ENCODE measurements at places on chromosomes 2 and 18.

GRCh38 chr2:135063210-135063609 is 11.1 kb downstream of the RAB3GAP1 start:
- DNase-seq = no peak

DNA sequence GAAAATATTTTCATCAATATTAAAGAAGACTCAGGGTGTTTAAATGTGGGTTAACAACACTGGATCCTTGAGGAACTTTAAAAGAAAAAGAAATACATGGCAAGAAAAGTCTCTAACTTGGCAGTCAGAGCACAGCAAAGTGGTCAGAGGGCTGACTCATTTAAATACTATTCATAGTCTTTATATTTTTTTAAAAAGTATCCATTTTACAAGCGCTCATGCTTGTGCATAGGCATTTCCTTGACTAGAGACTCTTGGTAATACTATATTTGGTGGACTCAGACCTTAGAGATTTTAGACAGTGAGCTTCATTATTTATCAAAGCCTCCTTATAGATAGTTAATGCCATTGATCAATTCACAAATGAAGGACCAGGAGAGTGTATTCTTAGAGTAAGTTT is 110.2 kb downstream of the ABCA12 start:
- DNase-seq = no peak

DNA sequence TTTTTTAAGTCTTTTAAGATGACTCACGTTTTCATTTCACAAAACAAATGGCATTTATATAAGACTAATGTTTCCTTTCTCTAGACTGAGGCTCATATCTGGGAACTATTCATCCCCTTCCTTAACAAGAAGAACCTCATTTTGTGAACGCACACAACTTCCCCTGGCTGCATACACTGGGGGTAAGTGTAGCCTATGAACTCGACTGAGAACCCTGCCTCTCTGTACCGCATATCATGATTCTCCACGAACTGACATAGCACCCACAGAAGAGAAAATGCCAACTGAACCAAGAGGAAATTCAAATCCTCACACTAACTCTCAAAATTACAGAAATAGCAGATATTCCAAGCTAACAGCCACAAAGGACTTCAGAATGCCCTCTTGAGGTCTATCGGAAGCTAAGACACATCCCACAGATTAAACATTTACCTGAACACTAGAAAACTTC is 236.7 kb downstream of the TCF4 start:
- DNase-seq = no peak

- DNase-seq = no peak
These were observed 23.1 kb downstream of the LPIN1 start for GRCh38 chr2:11769516-11769915.

GRCh38 chr2:119491776-119492525 is 32.3 kb downstream of the SCTR start:
- DNase-seq = no peak

- no peak for DNase-seq
These were observed 1.3 kb upstream of the PPM1B start for GRCh38 chr2:44167311-44167907.

DNA sequence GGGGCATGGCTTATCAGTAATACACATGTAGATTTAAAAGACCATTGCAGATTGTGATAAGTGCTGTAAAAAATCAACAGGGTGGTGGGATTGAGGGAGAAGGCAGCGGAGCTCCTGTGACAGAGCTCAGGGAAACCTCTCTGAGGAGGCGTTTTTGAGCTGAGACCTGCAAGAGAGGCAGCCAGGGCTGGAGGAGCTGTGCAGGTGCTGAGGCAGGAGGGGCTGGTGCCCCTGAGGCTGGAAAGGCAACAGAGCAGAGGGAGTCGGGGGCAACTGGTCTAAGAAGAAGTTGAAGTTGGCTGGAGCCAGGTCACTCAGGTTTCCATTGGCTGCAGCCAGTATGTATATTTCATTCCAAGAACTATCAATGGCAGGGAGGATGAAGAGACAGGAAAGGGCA is 47.6 kb downstream of the KLHL29 start:
- DNase-seq = no peak

DNA sequence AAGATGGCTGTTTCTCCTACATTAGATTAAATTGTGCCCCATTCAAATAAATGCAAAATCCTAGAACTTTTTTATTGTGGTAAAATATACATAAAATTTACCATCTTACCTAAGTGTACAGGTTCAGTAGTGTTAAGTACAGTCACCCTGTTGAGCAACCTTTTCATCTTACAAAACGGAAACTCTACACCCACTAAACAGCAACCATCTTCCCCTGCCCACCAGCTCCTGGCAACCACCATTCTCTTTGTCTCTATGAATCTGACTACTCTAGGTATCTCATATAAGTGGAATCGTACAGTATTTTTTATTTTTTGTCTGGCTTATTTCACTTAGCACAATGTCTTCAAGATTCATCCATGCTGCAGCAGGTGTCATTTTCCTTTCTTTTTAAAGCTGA is 53.0 kb downstream of the ASXL2 start:
- no peak for DNase-seq

DNA sequence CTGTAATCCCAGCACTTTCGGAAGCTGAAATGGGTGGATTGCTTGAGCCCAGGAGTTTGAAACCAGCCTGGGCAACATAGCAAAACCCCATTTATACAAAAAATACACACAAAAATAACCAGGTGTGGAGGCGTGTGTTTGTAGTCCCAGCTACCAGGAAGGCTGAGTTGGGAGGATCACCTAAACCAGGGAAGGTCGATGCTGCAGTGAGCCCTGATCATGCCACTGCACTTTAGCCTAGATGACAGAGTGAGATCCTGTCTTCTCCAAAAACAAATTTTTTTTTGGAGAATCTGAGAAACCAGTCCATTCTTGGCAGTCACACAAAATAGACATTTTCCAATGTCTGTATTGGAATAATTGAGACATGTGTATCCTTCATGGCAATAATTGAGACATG is 46.8 kb downstream of the RAB27B start:
- DNase-seq = no peak

GRCh38 chr2:234373060-234373459 is 123.8 kb downstream of the ARL4C start:
- DNase-seq = no peak

DNA sequence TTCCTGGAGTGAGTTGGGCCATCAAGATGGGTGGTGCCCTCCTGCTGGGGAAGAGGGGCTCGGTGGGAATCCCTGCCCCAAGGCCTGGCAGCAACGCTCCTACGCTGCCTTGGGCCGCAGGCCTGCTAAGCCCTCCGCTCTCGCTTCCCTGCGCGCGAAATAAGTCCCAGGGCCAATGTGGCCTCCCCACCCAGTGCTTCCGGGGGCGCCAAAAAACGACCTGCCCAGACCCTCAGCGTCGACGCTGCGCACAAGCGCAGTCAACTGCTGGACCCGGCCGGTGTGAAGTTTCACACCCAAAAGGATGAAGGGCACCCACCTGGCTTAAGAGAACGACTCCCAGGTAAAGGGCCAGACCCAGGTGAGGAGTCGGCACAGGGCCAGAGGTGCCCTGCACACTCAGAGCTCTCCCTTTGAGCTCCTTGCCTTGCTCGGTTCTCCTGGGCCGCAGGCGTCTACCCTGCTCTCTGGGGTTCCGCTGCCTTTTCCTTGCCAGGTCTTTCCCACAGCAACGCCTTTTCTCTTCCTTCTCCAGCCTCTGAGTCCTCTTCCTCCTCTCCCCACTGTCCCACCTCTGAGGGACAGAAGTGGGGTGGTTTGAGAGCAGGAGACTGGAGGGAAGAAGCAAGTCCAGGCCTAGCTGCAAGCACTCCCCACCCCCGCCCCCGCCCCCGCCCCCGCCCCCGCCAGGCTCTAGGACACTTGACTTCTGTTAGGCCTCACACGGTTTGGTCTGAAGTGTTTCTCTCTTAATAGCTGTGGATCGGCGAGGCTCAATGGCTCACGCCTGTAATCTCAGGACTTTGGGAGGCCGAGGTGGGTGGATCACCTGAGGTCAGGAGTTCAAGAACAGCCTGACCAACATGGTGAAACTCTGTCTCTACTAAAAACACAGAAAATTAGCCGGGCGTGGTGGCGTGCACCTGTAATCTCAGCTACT is at the start of gene DNAJC5G:
Gene DNAJC5G, plus strand, starts transcription at position 223 of the 940 bp plus-strand sequence. CDS start 1,296 bp downstream, outside the sequence.
- no peak for DNase-seq

GRCh38 chr2:179449010-179449409 is 184.4 kb upstream of the SESTD1 start:
- DNase-seq = no peak

Data from right hindlimb (tissue), 1 donor.